ENCODE measurements at places on chromosomes 1 and 21.

- DNase-seq, result no peak
Measured at GRCh38 chr1:150012611-150013010, 2.1 kb upstream of the OTUD7B start.

- peak; percentile 36 for DNase-seq
Measured at GRCh38 chr1:203100516-203100869, 14.7 kb upstream of the MYOG start.

DNA sequence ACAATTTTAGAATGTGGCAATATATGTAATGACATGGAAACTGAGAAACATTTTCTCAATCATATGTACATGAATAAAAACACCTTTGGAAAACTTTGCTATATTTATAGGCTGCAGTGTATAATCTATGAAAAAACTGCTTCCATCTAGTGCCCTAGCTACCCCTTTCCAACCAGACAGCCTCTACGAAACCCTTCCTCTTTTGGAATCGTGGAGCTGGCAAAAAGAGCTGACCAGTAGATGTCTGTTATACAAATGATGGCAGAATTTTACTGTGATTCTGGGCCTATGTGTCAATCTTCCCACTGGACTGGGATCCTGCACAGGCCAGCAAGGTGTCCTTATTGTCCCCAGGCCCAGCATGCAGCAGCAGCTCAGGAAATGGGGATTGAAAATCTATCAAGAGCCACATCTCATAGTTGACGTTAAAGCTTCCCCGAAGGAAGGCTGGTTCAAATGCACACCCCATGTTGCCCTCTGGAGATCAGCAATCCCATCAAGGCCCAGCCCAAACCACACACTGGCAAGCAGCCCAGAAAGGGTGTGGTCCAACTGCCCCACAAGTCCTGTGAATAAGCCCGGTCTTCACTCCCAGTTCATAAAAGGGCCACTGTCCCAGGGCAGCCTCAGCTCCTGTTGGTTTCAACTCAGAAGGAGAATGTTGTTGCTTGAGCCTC is 8.8 kb upstream of the FAM20B start:
- DNase-seq, result peak; percentile 66

DNA sequence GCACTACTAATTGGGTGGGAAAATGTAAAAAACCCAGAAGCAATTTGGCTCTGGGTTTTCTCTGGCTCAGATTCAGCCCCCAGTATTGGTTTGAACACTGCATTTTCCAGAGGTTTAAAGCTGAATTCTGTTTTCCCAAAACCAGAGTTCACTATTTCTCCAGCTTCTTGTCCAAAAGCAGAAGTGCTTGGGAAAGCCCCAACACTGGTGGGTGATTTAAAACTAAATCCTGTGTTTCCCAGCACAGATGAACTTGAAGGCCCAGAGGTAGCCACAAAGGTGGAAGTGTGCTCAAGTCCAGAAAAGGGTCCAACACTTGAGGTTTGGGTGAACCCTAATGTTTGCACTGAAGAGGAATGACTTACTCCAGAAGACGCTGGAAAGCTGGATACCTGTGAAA is 678 bp downstream of the MCM3AP start:
- peak; percentile 65 for DNase-seq

DNA sequence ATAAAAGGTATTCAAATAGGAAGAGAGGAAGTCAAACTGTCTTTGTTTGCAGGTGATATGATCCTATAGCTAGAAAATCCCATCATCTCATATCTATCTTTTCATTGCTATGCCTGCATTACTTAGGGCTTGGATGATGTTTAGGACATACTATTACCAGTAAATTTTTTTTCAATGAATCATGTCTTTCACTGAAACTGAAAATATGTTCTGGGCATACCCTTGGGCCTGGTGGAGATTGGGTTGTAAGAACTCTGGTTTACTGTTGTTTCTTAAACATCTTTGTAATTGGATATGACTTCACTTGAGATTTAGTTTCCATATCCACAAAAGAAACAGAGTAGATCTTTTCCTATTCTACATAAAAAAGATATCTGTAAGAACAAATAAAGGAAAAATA is 502.2 kb upstream of the PRMT6 start:
- no peak for DNase-seq

GRCh38 chr1:153881751-153882150 is 41.0 kb downstream of the GATAD2B start:
- DNase-seq, result no peak

- DNase-seq, result no peak
Measured at GRCh38 chr1:90512441-90512840, 204.7 kb downstream of the BARHL2 start.

GRCh38 chr1:21652937-21653743 is 16.0 kb downstream of the RAP1GAP start:
- no peak for DNase-seq

DNA sequence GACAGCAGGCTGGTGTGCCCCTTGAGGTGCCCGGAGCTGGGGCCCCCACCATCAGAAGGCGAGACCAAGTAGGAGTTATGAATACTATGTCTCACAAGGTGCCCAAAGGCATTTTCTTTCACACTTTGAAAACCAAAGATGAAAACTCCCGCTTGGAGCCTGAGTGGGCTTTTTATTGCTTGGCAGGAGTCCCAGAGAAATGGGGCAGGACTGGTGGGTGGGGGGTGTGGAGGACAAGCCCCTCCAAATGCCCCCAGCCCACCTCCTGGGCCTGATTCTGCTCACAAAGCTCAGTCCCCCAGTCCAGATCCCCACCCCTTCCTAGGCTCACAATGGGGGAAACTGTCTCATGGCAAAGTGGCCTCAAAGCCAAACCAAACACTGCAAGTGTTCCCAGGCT is 227.9 kb downstream of the TRABD2B start:
- DNase-seq, result no peak

DNA sequence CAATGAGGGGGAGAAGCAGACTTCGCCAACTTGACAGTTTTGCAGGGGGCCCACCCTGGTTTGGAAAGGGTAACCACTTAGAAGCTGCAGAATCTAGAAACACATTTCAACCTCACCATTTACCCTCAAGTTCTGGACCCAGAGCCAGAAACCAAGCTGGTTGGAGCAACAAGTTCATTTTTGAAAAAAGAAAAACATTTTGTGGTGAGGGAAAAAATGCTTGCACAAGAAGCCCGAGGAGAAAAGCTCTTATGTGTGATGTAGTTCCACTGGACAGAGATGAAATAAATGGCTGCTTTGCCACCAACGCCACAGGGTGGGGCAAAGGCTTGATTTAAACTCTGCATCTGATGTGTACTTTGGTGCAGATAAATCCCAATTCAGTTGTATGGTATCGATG is 10.6 kb upstream of the NGF start:
- no peak for DNase-seq

DNA sequence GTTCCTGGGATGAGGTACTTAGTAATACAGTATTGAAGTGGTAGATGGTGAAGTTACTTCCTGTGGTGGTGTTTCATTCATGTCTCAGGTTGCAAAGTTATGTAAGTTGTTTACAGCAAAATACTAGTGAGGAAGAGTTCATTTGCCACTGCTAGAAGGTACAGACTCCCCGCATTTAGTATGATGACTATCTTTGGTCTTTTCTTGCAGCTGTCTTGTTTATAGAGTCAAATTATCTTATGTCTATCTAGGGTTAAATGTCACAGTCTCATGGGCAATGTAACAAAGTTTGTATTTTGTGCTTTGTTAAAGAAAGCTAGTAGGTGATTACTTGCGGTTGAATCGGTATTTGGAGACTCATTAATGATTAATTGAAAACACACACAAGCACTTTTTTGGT is 50.2 kb downstream of the LRRC8D start:
- DNase-seq, result no peak

DNA sequence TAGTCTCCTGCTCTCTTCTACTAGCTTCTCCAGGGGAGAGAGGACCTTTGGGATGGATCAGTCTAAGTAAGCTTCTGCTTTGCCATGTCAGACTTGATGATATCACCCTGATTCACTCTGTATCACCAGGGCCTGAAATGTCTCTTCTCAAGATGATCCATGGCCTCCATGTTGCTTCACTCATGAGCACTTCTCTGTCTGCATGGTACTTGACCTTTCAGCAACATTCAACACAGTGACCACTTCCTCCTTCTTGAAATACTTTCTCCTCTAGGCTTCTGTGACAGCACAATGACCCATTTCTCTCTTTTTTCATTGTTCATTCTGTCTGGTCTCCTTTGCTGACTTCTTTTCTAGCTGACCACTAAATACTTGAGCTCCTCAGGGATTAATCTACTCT is 35.3 kb upstream of the NGF start:
- DNase-seq, result peak; percentile 93

- DNase-seq, result no peak
Measured at GRCh38 chr1:207076181-207076955, 12.3 kb upstream of the C4BPB start.

DNA sequence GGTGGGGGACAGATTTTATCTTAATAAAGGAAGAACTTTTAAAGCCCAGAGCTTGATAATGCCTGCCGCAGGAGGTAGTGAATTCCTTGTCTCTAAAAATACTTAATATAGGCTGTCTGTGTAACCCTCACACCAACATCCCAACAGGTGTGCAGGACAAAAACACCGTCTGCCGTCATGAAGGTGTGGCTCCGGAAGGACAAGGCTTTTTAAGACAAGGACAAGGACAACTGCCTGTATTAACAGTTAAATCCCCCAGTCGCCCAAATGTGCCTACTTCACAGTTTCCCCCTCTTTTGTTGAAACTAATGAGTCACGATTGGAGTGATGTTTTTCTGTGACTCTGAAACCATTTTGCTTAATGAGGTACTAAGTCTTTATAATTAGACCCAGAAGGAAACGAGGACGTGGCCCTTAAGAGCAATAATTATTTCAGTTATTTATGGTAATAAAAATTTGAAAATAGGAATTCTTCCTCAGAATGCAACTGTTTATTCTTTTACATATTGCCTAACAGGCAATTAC is 27.3 kb upstream of the SPATA6 start:
- no peak for DNase-seq

GRCh38 chr21:38910390-38911067 is 104.8 kb downstream of the ETS2 start:
- no peak for DNase-seq

- no peak for DNase-seq
Measured at GRCh38 chr1:156970017-156970416, 49.6 kb downstream of the LRRC71 start.

DNA sequence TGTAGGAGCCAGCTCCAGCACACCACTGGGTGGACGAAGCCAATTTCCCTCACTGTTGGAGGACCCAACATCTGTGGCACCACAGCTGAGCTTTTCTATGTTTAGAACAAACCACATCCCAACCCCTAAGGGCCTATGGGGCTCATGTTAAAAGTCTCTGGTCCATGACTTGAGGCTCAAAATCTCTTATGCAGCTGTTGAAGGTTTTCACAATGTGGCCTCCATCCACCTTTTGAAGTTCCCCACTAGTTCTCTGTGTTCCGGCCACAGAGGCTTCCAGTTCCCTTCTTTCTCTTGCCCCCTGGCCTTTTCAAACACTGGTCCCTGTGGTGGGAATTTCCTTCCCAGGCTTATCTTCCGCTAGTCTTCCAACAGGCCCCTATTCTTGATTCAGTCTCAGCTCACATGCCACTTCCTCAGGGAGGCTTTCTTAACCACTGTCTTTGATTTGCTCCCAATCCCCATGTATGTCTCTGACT is 3.9 kb upstream of the IFNLR1 start:
- peak; percentile 47 for DNase-seq

- DNase-seq, result no peak
Measured at GRCh38 chr1:215872658-215873057, 305.6 kb downstream of the KCTD3 start.

DNA sequence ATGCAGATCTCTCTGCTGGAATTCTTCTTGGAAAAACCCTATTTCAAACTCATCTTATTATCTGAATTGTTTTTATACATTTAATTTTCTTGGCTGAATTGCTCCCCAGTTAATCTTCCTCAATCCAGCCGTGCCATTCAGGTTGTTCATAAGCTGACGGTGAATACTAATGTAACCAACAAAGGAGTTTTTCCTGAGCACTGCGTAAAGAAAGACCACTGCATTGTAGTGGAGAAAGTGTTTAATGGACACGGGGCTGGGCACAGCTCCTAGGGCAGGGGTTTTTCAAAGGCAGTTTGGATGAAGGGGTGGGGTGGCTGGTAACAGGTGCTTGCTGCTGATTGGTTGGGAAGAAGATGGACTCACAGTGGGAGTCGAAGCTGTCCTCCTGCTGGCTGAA is 820.3 kb downstream of the ADGRL2 start:
- DNase-seq, result no peak

- DNase-seq, result no peak
Measured at GRCh38 chr1:3034728-3035562, 13.7 kb downstream of the ACTRT2 start.

- DNase-seq, result no peak
Measured at GRCh38 chr21:42846221-42846620, 33.1 kb downstream of the WDR4 start.

DNA sequence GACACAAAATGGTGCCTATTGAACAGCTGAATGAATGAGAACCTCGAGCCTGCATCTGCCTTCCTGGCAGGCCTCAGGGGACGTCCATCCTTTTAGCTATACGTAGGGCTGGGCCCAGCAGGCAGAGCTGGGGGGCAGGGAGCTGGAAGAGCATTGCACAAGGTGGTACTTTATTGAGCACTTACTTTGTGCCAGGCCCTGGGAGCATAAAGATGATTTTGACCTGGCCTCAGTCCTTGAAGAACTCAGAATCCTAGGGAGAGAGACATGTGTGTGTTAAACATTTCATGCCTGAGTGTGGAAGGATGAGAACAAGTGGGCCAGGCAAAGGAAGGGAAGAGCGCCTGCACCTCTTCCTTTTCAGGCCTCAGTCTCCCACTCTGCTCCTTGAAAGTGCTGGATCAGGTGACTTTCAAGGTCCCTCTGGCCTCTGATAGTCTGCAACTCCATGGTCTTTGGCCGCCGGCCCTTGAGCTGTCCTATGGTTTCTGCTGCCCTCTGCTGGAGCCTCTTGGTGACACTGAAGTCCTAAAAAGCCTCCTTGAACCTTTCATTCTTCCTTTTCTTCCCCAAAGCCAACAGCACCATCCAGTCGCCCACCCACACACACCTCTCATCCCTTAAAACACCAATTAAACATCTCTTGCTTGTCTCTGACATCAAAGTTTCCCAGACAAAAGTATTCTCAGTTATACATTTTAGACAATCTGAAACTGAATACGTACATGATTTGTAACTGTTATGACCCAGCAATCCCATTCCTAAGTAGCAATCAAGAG is 3.5 kb upstream of the PEAR1 start:
- DNase-seq, result peak; percentile 45

- DNase-seq, result no peak
Measured at GRCh38 chr1:229756666-229757065, 130.6 kb downstream of the URB2 start.
